Inflammatory macrophage treated with lipopolysaccharide for 4 hours (primary cell): ENCODE measurements at places on chromosomes 3 and 15.

DNA sequence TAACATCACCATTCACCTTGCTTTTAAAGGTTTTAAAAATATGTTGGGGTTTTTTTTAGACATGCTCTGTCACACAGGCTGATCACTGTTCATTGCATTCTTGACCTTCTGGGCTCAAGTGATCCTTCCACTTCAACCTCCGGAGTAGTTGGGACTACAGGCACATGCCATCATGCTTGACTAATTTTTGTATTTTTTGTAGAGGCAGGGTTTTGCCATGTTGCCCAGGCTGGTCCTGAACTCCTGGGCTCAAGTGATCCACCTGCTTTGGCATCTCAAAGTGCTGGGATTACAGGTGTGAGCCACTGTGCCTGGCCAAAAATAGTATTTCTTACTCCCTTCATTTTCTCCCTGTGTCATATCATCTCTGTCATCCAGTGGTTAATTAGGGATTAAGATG is 101.4 kb downstream of the PIK3R4 start:
- no peak for DNase-seq

- no peak for DNase-seq
Measured at GRCh38 chr3:160607826-160608225, 42.5 kb upstream of the KPNA4 start.

GRCh38 chr15:74062671-74063070 is 19.7 kb downstream of the GOLGA6A start:
- no peak for DNase-seq

DNA sequence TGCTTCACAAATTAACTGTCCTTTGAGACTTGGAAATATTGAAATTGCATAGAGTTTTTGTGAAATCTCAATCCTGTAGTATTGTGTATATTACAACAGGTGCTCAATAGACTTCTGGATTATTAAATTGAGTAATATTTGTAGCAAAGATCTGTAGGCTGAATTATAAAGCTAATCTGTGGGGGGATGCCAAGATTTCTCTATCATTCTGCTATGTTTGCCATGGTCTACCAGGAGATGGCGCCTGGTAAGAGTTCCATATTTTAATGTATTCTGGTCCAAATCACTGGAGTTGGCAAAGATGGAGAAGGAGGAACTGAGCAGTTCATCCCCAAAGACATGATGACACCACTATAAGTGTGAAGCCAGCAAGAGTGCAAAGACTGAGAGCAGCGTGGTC is 340.9 kb upstream of the TPRG1 start:
- DNase-seq: peak; percentile 88

DNA sequence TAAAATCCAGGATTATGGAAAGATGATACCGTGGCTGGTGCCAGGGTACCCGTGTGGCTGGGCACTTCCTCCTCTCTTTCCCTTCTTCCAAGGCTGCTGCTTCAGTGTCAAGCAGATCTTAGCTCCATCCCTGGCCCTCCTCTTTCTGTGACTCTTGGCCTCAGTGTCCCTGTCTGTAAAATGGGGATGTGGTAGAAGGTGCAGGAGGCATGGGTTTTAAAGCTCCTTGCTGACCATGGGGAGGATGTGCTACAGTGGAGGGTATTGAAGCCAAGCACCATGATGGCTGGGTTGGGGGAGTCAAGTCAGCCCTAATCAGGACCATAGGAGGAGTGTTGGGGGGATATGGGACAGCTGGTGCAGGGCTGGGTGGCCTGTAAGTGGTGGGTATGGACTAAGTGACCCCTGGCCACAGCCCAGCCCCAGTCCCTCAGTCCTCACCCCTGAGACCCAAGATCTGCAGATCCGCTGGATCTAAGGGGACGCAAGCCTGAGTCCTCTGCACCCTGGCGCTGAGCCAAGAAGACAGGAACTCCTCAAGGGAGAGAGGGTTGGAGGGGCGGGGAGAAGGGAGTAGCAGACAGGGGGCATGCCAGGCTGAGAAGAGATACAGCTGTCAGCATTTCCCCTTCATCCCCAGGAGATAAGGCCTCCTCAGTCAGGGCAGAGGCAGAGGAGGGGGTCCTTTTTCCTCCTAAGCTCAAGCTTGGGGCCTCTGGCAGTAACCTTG is 12.0 kb downstream of the PTH1R start:
- no peak for DNase-seq

GRCh38 chr15:59746777-59747176 is 57.7 kb upstream of the BNIP2 start:
- no peak for DNase-seq

- DNase-seq: no peak
Measured at GRCh38 chr15:27124287-27124871, 153.4 kb downstream of the GABRG3 start.

DNA sequence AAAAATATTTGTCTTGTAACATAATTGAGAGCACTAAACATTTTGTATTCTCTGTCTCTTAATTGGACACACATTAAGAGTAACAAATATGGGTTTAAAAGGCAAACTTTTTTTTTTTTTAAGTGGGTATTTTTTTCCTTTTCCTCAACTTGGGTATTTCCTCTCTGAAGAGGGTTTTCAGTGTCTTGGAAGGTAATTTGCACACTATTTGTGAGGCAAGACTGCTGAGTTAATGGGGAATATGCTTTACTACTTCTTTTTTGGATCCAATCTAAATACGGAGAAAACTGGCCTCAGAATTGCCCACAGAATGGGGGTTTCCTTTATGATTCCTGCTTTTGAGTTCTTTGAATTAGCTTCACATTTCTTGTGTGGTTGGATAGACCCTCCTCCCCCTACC is 105.2 kb downstream of the FNDC3B start:
- peak; percentile 50 for DNase-seq

GRCh38 chr3:50533316-50533715 is 29.9 kb upstream of the CACNA2D2 start:
- no peak for DNase-seq

- DNase-seq: peak; percentile 51
Measured at GRCh38 chr3:129824926-129825541, 68.5 kb downstream of the TMCC1 start.
